ENCODE measurements at places on chromosomes 2 and 18.

- ATAC-seq, result peak; percentile 28
These were observed 111.8 kb upstream of the PPP1CB start for GRCh38 chr2:28639836-28640235.

- no peak for ATAC-seq
These were observed 100.4 kb downstream of the AFF3 start for GRCh38 chr2:100041946-100042345.

DNA sequence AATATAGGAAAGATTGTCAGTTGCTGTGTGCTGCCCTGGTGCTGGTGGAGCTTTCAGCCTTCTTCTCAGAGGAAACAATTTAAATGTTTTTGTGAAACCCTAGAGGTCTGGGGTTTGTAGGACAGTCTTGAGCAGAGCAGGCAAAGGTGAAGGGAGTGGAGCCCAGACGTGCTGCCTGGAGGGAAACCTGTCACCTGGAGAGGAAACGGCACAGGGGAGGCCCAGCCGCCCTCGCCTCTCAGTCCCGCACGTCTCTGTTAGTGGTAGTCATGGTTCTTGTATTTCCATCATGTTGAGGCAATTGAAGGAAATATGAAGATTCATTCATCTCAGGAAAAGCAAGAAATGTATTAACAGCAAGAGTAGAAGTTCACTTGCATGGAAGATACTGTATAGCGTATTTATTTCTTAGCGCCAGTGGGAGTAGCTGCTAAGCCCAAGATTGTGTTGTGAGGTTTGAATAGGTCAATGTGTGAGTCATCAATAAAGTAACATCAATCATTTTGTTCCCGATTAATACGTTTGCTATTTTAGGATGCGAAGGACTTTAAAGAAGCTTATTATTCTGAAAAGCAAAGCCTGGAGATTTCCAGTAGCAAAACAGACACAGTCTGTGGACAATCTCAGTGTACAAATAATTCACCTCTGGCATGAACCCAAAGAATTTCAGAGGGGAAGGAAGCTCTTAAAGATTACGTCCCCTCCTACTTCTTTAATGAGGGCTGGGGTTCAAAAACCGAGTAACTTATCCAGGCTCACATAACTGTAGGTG is 70.4 kb downstream of the LRRFIP1 start:
- ATAC-seq, result no peak

DNA sequence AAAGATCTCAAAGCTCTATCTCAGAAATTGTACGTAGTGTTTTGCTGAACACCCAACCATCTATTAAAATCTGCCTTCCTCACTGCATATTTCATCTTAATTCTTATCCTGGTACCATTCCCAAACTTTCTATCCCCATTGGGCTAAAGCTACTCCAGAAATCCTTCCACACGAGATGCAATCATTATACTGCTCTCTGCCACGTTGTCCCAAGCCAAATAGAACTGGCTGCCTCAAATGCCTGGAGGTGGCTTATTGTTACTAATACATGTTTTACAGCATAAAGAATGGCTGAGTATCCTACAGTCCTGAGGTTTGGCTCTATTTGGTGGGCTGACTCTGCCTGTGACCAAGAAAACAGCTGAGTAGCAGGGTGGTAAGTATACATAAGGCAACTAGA is 306.0 kb upstream of the ACVR2A start:
- no peak for ATAC-seq

- ATAC-seq, result no peak
These were observed 42.3 kb downstream of the FAM124B start for GRCh38 chr2:224359569-224359968.

- peak; percentile 66 for ATAC-seq
These were observed 1.3 kb downstream of the FMNL2 start for GRCh38 chr2:152336119-152336853.

- ATAC-seq, result no peak
These were observed 4.2 kb downstream of the STAMBP start for GRCh38 chr2:73832930-73833329.

GRCh38 chr2:191056228-191056627 is 42.3 kb upstream of the STAT1 start:
- no peak for ATAC-seq

- ATAC-seq, result no peak
These were observed 80.8 kb upstream of the NFATC1 start for GRCh38 chr18:79314838-79315388.

DNA sequence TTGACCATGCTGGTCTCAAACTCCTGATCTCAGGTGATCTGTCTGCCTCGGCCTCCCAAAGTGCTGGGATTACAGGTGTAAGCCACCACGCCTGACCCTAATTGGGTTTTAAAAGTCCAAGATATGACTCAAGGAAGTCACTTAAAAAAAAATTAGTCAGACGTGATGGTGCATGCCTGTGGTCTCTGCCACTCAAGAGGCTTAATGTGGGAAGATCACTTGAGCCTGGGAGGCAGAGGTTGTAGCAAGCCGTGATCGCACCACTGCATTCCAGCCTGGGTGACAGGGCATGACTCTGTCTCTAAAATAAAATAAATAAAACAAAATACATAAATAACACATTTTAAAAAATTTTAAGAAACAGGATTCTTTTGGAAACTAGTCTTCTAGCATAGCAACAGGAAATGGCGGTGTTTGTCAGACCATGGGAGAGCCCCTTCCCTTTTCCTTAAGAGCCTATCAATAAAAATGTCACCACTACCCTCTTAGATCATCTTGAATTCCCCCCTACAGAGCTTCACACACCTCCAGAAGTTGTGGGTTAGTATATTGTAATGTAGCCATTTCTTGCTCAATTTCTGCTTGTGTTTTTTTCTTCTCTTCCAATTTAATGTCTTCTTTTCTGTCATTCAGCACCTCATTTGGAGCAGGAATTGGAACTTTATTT is 20.1 kb downstream of the SFT2D3 start:
- ATAC-seq, result peak; percentile 74

GRCh38 chr2:122433123-122433754 is 677.8 kb downstream of the TSN start:
- no peak for ATAC-seq

GRCh38 chr2:114543236-114543766 is 100.9 kb downstream of the DPP10 start:
- no peak for ATAC-seq

DNA sequence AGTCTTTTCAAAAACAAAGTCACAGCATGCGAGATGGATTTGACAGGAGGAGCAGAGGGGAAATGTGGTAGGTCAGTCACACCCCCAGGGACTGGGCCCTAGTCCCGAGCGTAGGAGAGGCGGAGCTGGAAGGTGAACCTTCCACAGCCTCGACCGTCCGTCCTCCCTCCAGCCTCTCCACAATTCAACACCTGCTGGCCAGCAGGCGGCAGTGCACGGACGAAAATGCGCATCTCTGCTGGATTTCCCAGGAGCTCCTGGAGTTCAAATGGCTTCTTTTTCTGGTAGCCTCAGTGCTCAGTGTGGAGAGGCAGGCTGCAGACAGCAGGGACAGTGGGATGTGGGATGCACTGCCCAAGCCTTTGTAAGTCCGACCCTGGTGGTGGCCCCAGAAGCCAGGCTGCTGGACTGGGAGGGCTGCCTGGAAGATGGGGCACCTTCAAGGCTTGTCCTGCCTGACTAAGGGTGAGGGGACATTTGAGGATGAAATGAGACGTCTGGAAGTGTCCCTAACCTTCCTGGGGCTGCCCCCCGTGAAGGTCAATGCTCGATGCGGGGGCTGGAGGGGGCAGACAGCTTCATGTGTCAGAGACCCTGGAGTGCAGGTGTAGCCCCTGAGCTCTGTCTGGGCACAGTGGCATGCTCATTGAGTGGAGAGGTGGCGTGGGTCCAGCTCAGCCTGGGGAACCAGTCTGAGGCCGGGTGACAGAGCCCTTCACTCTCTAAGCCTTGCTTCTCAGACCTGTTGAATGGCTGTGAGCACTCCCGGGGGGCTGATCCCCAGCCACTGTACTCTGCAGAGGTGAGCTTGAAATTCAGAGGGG is 189.5 kb downstream of the TFCP2L1 start:
- peak; percentile 75 for ATAC-seq

- no peak for ATAC-seq
These were observed 188.5 kb downstream of the MBD2 start for GRCh38 chr18:54035927-54036326.

DNA sequence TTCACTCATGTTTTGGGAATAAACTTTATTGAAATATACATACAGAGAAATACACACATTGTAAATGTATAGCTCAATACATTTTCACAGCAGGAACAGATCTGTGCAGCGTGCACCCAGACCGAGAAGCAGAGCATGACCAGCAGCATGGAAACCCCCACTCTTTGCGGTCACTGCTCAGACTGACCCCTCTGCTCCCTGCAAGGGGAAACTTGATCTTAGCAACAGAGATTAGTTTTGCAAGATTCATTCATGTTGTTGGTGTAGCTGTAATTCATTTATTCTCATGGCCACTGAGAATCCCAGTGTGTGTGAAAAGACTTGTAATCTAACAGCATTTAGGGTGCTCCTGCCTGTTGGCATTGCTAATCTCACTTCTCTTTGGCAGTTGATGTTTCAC is 35.2 kb downstream of the LPIN1 start:
- ATAC-seq, result no peak

DNA sequence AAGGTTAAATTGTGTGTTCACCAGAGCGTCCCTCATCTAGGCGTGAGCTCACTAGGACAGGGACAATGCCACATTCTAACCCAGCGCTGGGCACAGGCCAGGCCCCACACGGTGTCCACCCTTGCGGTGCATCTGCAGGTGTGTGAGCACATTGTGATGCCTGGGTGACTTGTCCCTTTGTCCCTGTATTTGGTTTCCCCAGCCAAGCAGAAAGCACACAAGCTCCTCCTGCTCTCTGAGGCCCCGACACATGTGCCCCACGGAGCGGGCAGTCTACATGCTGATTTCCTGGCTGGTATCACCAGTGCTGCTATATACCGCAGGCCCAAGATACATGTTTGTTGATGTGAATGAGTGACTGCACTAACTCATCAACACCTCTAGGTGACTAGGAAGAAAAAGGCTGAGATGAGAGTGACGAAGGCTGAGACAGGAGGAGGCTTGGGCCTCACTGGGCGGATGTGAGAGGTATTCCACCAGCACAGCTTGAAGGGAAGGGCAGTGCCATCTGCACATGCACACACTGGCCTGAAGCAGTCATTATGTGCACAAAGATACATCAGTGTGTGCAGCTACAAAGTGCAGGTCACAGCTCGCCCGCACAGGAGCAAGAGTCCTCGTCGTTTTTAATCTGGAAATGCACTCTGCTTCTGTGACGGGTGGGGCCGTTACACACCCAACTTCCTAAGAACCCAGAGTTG is 205.9 kb downstream of the EIPR1 start:
- peak; percentile 88 for ATAC-seq

DNA sequence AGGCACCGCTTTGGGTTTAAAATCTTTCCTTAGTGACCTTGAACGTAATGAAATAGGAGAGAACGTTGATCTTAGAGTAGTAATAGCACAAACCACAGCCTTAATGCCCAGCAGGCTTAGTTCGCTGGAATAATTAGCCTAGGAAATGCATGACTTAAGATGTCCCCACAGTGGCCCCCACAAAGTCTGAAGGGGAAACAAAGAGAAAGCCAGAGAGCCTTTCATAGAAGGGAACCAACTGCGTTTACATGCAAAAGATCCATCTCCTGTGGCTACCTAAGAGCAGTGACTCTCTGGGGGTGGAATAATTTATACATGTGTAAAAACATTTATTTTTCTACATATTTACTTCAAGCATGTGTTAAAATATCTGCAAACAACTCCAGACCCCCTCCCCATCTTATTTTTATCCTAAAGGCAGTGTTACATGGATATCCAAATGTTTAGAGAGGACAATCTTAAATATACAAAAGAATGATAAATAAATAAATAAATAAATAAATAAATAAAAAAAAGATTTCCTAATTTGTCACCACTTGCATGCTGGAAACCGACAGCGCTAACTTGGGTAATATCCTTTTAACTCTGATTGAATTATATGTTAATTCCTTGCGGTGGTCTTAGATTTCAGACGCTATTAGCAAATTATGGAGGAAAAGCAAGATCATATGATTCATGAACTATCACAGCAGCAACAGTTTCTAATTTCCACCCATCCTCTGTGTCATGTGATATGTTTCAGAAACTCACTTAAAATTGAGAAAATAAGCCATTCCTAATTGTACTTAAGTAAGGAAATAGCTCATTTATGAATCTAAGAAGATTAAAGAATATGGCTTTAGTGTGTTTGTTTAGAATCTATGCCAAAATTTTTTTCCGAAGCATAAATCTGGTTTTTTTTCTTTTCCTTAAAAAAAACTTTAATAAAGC is 23.4 kb upstream of the CYP1B1 start:
- no peak for ATAC-seq

DNA sequence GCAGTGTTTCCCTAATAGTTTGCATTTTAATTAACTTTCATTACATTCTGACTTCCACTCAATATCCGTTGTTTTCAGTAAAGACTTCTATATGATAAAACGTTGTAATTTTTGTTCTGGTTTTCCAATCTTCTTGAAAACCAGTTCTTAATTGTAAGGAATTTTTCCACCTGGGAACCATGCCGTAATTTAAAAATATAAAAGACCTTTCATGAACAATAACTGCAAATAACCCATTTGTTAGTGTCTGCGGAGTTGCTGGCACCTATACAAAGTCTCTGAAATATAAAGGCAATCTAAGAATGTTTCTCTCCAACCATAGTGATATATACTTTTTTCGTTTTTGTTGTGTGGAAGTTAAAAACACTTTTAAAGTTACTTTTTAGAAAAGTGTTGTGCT is 7.7 kb upstream of the SATB2 start:
- no peak for ATAC-seq

DNA sequence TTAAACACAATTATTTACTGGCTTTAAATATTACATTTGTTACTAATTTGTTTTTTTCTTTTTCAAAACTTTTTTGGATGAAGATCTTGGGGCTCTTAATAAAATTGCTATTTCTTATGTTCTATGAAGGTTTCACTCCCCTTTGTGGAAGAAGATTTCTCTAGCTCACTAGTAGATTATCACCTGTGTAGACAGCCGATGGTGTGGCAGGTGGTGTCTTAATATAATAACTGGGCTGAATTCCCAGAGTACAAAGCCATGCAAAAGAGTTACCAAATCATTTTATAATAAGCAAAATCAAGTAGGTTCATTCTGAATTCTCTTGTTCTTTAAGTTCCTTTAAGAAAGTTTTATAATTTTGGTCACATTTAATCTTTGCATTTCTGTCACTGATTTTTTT is 233.7 kb downstream of the CCDC102B start:
- ATAC-seq, result no peak

- no peak for ATAC-seq
These were observed 264.8 kb downstream of the C1D start for GRCh38 chr2:67797801-67798540.

GRCh38 chr2:151575338-151575737 is 158.9 kb downstream of the NEB start:
- no peak for ATAC-seq

Measured in esophagus mucosa (tissue), 1 donor.